ENCODE measurements at places on chromosomes 11 and 22.

DNA sequence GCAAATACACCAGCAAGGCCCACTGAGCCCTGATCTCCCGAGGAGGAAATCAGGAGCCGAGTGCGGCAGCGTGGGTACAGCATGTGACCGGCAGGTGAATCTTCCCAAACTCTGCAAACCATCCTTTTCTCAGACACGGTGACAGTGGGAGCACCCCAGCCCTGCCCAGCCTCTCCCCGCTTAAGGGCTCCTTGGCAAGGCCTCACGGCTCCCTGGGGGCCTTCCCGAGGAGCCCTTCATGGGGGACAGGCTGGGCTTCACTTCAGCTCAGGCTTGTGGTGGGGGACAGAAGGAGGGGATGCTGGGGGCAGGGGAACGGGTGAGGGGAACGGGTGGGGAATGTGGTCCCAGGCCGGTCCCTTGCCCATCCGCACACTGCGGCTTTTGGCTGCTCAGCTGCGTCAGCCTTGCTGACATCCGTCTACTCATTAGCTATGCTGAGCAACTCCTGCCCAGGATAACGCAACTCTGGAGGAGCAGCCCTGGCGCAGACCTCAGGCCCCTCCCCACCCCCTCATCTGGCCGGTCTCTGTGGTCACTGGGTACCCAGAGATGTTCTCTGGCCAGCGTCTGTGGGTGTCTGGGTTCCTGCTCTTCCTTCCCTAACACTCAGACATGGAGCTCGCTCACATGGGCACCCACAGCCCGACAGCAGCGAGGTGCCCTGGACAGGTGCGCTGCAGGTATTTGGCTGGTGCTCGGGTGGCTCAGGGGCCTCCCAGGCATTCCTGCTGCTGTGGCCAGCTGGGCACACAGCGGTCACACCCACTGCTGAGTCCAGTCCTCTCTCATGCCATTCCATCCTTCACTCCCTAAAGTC lies 22.0 kb upstream of the TTLL12 start:
- DNase-seq, result no peak

GRCh38 chr11:133790995-133791394 lies 54.3 kb downstream of the SPATA19 start:
- DNase-seq, result no peak

GRCh38 chr11:93537767-93538261 lies 5.4 kb downstream of the SMCO4 start:
- DNase-seq, result peak; percentile 34

DNA sequence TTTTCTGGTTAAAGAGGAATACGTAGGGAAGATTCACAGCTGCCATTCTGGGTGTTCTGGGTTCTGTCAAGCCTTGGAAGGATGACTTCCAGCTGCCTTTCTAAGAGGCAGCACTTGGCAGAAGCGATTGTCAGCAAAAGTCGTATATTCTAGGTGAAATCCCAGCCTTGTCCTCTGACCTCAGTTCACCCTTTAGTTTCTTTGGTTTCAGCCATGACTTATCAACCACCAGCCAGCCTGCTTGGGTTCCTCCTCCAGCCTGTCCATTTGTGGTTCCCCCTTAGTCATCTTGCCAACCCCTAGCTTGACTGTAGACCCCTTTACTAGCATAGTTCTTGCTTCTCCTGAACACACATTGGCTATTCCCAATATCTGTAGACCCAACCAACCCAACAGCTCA lies 102.3 kb upstream of the CD44 start:
- no peak for DNase-seq

DNA sequence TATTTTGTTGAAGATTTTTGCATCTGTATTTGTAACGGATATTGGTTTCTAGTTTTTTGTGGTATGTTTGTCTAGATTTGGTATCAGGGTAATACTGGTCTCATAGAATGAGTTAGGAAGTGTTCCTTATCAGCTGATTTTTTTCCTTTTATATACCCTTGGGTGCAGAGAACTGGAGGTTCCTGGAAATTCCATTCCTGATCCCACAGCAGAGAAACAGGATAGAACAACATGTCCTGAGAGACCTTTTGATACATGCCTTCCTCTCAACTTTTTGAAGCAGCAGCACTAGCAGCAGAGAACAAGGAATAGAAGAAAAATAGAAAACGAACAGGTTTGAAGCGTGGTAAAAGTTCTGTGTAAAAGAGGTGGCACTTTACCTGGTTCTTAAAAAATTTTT lies 36.8 kb downstream of the BIRC2 start:
- no peak for DNase-seq

DNA sequence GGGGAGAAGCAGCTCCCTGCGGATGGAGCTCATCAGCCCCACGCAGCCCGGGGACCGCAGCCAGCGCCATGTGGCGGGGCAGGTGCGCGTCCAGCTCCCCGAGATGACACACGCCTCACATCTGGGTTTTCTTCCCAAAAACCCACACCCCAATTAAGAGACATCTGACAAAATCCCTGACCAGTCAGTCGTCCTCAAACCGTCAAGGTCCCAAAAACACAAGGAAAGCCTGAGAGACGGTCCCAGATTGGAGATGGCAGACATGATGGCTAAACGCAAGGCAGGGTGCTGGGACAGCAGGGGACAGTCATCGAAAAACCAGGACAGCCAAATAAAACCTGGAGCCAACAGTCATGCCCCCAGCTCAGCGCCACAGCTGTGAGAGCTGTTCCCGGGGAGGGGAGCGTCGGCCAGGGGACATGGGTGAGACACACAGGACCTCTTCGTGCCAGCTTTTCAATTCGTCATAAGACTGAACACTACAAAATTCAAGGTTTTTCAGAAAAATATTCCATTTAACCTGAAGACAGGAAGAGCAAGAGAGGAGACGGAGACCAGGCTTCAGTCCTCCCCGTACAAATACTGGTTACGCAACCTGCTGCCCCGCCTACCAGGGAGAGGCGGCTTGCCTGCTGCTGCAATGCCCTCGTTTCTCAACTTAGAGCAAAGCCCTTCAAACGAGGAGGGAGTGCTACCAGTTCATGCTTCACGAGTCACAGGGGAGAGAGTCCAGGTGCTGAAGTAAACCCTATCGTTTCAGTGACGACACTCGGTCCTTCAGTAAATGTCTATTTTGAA lies 10.5 kb downstream of the TOLLIP start:
- DNase-seq, result peak; percentile 82

GRCh38 chr11:36292311-36292722 lies 3.1 kb upstream of the COMMD9 start:
- DNase-seq, result peak; percentile 36

DNA sequence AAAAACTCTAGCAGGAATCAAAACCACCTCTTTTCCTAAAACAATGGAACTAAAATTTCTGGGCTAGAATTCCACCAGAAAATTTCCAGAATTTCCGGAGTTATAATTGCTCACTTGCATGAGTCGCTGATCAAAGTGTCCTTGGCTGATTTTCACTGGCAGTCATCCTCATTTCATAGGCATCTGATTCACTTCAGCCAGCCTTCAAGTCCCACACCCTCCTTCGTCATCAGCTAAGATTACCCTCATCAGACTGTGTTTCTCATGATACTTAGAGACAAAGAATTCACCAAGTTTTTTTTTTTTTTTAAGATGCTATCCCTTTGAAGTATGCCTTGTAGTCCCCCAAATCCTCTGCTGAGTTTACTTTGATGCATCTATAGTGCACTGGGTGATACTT lies 71.5 kb upstream of the RAB38 start:
- DNase-seq, result peak; percentile 74

- no peak for DNase-seq
These were observed 18.1 kb upstream of the DKK3 start for GRCh38 chr11:12026331-12027211.

DNA sequence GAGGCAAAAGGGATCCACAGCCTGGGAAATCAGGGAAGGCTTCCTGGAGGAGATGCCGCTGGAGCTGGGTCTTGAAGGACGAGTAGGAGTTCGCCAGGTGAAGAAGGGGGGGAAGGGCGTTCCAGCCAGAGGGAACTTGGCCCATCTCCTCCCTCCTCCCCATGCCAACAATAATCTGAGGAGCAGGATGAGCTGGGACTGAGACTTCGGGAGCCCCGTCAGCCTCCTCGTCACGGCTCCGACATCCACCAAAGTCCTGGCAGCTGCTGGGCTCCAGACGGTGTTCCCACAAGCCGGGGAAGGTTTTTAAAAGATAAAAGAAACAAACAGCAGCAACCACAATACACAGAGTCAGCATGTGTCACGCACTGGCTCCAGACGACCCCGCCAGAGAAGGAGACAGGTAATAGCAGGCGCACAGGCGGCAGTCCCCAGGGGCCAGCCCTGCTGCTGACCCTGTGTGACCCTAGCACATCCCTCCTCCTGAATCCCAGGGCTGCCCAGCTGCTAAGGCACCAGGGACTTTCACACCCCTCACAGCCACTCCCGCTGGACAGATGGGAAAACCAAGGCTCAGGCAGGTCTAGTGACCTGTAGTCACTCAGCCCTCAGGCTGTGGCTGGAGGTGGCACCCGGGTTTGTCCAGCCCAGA lies 37.3 kb downstream of the NUP50 start:
- DNase-seq, result no peak

DNA sequence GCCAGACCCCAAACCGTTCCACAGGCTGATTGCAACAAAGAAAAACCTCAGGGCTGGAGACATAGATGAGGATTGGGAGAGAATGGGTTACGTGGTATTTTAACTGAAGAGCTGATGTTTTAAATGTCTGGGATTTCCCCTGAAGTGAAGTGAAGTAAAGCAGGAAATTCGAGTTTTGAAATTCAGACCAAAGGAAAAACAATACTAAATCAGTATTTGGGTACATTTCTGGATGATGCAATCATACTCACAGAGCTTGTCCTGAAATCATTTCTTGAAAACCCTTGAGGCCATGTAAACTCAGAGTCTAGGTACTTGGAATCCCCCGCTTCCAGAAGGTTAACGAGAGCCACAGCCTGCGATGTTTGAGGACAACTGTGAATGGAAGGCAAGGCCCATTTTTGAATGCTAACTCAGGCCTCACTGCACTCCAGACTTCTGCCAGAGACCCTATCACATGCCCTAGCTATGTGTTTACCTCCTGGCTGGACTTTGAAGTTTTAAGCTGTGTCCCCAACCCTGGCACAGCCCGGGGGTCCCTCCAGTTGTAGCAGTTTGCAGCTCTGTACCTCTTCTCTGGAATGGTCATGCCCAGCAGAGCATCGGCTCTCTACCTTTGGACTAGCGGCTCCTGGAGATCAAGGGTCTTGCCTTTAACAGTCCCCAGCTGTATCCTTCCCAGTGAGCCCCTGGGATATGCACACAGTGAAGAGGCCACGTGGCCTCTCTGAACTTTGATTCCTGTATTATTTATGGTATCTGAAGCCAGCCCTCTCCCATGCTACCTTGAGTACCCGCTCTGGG lies 5.4 kb upstream of the FTH1 start:
- DNase-seq, result peak; percentile 94

GRCh38 chr11:120523196-120523595 lies 11.6 kb downstream of the GRIK4 start:
- no peak for DNase-seq

DNA sequence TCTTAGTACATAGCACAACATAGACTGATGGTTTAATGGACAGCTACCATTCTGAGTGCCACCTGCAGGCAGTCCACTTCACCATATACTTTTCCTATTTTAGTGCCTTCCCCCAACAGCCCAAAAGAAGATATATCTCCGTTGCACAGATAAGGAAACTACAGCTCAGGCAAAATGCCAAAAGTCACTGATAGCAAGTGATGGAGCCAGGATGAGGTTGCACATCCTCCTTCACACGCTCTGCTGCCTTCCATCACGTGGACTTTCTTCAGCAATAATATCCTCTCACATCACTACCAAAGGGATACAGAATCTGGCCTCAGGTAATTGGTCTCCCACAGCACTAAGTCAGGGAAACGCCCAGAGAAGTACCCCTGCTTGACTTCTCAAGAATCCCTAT lies 7.5 kb downstream of the TCF20 start:
- DNase-seq, result no peak

GRCh38 chr11:36192425-36193289 lies 96.6 kb downstream of the COMMD9 start:
- no peak for DNase-seq

GRCh38 chr11:67261946-67262681 lies 4.2 kb upstream of the GRK2 start:
- no peak for DNase-seq

DNA sequence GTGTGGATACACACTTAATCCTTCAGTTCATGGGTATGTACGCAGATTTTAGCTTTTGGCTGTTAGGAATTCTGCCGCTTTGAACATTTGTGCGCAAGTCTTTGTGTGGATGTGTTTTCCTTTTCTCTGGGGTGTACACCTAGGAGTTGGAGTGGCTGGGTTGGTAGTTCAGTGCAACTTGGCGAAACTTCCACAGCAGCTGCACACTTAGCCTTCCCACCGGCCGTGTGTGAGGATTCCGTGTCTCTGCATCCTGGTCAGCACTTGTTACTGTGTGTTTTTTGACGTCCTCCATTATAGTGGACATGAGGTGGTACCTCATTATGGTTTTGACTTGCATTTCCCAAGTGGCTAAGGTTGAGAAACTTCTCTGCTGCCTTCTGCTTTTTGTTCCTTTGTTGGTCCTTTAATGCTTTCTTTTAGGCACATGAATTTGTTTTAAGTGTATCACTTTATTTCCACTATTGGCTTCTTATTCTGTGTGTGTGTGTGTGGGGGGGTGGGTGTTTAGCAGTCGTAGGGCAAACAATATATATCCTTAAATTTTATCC lies 72.1 kb upstream of the SLC25A18 start:
- no peak for DNase-seq

DNA sequence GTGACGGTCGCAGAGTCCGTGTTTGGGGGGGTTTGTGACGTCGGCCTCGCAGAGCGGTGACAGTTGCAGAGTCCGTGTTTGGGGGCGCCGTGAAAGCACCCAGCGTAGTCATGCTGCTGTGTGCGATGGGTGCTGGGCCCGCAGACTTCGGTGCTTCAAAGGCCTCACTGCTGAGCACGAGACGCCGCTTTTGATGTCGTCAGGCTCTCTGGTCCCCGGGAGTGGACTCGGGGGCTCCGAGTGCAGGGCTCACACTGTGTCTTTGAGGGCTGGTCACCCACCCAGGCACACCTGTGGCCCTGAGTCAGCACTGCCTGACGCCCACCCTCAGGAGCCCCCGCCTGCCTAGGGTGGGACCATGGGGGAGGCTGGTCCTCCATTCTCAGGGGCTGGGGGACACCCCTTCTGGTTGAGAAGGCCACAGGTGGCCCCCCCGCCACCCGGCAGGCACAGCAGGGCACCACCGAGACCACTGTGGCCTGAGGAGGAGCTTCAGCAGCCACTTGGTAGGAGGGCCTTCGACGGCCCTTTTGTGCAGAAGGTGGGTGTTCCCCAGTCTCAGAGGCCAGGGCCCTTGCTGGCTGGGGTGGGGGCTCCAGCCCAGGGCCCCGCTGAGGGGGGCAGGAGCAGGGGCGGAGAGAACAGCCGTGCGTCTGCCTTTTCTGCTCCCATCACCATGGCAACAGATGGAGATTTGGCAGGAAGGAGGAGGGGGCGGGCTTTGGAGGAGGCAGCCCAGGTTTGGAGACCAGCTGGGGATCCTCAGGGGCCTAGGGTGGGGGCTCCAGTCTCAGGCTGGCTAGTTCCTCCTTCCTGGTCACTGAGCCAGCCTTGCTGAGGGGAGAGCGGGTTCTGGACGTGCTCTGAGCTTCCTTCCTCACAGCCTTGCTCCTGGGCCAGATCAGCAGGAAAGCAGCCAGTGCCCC lies 20.9 kb downstream of the BRSK2 start:
- DNase-seq, result no peak

- no peak for DNase-seq
These were observed 34.1 kb downstream of the CD44 start for GRCh38 chr11:35173011-35173511.

GRCh38 chr11:102989379-102990047 lies 34.0 kb upstream of the MMP13 start:
- no peak for DNase-seq

GRCh38 chr11:92758241-92758780 lies 211.1 kb upstream of the MTNR1B start:
- no peak for DNase-seq
